ENCODE measurements at places on chromosomes 5 and 9.

DNA sequence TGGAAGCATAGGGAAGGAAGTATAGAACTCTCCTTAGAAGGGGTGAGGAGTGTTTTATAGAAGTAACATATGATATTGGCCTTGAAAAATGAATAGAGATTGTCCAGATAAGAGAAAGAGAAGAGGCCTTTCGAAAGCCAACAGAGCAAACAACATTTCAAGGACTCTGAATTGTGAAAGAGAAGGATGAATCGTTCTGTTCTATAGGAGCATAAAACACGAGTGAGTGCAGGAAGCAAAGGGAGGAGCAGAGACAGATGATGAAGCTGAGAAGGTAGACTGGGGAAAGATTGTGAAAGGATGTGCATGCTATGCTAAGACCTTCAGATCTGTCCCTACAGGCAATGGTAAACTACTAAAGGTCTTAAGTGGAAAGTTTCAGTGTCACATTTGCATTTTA, 271.0 kb downstream of the TMEM161B start:
- no peak for DNase-seq

DNA sequence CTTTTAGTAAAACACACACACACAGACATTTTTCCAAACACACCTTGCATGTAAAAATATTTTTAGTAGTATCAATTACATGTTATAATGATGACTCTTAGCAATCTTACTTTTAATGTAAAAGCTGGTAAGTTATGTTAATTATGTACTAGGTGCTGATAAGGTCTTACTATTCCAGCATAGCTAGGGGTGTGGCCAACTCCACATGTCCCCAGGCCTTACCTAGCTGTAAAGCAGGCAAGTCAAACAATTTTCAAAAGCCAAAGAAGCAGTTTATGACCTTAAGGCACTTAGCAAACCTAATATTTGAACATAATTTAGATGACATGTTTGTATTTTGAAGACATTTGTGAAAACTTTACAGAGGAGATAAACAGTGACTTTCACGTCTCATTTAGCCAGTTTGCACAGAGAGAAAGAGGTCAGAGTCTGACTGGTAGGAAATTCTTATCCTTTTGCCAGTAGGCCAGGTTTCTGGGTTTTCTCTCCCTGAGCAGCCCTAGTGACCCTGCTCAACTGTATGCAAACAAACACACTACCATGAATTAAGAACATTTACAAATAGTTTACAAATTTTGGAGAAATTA, 26.5 kb upstream of the GPX3 start:
- DNase-seq: no peak

DNA sequence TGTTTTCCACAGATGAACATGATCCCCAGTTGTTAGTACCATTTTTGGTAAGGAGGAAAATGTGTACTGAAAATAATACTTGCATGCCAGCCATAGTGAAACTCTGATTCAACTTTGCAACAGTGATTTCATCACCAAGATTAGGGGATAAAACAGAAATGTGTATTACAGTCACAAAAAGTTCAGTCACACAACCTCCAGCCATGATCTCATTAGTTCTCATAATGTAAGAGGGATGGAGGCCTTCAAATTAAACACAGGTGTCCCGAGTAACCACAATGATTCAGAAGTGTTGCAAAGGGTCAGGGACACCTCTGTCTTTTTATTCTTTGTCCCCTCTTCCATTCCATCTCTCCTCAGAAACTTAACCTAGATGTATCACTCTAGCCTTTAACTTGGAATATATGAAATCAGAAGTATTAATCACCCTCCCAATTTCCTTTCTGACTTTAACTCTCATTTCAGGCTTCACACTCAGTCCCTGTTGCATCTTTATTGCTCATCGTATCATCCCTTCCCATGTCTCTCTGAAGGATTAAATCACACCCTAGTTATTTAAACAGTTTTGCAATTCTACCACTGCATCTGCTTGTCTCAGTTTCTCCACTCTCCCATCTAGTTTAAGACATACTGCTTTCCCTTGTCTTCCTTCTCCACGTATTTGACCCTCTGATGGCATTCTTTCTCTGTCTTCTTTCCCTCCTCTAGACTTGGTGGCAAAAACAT, 291.2 kb downstream of the ADAMTS6 start:
- no peak for DNase-seq

DNA sequence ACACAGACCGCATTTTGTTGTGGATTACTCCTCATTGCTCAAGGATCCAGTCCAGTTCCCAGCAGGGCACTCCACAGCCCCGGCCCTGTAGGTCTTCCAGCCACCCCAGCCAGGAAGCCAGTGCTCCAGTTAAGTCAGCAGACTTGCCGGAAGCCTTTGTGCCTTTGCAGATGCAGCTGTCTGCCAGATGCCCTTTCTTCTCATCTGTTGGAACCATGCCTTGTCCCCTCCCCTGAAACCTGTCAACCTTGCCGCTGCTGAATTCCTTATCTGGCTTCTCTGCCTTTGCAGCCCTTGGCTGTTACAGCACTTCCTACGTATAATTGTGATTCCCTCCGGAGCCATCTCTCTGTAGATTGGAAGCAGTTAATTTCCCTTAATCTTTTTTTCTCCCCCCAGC, 28.4 kb downstream of the PSAT1 start:
- DNase-seq: peak; percentile 60

- DNase-seq: no peak
Measured at GRCh38 chr9:88757406-88758010, 222.5 kb downstream of the NXNL2 start.

GRCh38 chr9:130522233-130522808, 57.1 kb upstream of the FUBP3 start:
- peak; percentile 88 for DNase-seq

- no peak for DNase-seq
Measured at GRCh38 chr5:54673523-54674225, 156.1 kb downstream of the SNX18 start.

- DNase-seq: no peak
Measured at GRCh38 chr9:38137342-38137741, 68.3 kb upstream of the SHB start.

DNA sequence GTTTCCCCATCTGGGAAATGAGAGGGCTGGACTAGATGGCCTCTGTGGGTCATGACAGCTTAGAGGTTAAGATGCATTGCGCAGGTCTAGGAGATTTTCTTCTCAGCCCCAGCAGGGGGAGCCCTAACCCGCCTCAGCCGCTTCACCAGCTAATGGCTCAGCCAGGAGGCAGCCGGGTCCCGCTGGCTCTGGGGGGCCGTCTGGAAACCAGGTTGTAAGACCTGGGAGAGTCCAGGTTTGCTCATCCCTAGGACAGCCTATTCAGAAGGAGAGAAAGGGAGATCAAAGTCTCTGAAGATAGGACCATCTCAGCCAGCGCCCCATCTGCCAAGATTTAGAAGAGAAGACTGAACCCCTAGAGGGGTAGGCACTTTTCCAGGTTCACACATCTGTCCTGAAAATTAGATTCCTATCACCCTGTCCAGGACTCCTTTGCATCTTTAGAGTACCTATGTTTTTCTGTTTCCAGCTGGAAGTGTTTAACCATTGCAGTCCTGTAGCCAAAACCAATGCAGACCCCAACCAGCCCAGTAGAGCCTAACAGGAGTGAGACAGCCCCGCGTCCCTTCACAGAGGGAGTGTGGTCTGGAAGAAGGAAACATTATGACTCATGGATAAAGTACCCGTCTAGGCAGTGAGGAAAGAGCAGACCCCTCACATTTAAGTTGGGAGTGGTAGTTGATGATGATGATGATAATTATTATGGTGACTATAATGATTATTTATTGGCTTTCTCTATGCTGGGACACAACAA, 27.5 kb downstream of the SPARC start:
- DNase-seq: peak; percentile 91

GRCh38 chr9:124580186-124580585, 73.0 kb upstream of the NR5A1 start:
- DNase-seq: no peak

Data from mesendoderm (in vitro differentiated cells).